ENCODE measurements at places on chromosomes 5 and 9. TPM values are rescaled to one million over a fixed set of nuclear protein-coding genes. Genes with fewer than 3 reads are reported as not detected.
A peak's percentile ranks its signal among the peaks of the same experiment; 100 is the strongest.

KCNN2 gene
- polyA plus RNA-seq: 9.6 TPM

CDHR2 gene
- polyA plus RNA-seq: 0.17 TPM

APC gene
- 29.4 TPM for polyA plus RNA-seq

PCDHA5 gene
- polyA plus RNA-seq: not detected

C5orf46 gene
- not detected for polyA plus RNA-seq

CDO1 gene
- 15.4 TPM for polyA plus RNA-seq

GRCh38 chr5:172106511-172107356, 81.3 kb downstream of the STK10 start:
- DNase-seq: peak; percentile 72

- no peak for DNase-seq
Observed at GRCh38 chr5:136811086-136811485, 445.7 kb upstream of the TRPC7 start.

DNA sequence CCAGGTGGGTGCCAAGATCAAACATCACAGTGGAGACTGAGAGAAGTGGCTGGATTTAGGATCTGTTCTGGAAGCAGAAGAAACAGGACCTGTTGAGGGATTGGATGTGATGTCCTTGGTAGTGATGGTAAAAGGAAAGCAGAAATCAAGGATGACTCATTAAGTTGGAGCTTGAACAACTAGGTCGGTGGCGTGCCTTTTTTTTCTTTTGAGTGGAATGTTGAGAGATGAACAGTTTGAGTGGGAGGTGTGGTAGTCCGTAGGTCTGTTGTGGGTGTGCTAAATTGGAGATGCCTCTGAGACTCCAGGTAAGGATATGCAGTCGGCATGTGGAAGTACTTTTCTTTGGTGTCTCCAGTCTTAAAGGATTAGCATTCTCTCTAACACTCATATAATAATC, 92.1 kb upstream of the IL12B start:
- no peak for DNase-seq

GRCh38 chr5:139277171-139277570, 16.4 kb upstream of the MATR3 start:
- no peak for DNase-seq

- peak; percentile 44 for DNase-seq
Observed at GRCh38 chr5:112174959-112175594, 244.0 kb downstream of the EPB41L4A start.

GRCh38 chr9:128293091-128293490, 17.0 kb downstream of the SWI5 start:
- DNase-seq: no peak

- no peak for DNase-seq
Observed at GRCh38 chr9:16453390-16453789, 417.1 kb downstream of the BNC2 start.

DNA sequence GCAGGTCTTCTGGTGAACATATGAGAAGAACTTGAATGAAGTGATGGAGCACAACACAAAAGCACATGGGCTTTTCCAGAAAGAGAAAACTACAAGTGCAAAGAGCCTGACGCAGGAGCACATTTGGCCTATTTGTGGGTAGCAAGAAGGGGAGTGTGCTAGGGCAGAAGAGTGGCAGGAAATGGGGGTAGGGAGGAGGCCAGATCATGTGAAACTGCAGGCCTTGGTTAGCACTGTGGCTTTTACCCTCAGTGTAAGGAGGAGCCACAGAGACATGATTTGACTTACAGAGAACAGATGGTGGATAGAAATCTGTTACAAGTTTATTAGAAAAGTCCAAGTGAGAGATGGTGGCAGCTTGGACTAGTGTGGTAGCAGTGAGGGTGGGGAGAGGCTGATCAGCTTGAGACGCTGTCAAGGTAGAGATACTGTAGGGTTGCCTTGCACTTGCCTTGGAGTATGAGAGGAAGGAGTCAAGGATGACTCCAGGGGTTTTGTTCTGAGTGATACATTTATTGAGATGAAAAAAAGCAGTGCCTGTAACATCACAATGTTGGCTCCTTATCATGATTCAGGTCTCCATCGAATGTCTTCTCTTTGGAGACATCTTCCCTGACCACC, 126.7 kb downstream of the PPP2R2B start:
- no peak for DNase-seq

- peak; percentile 71 for DNase-seq
Observed at GRCh38 chr5:157670662-157671591, at the start of gene C5orf52. C5orf52 (plus strand) TSS chr5:157671533; CDS start chr5:157671615, 82 bp downstream.
